T-helper 2 cell treated with Interferon-gamma antibody and Interleukin-4, amounts not matched to agents 100 ng/mL and 5 ng/mL, for 36 hours (primary cell): ENCODE measurements at places on chromosomes 5 and 9. TPM values are rescaled to one million over a fixed set of nuclear protein-coding genes. Genes with fewer than 3 reads are reported as not detected.

GARIN3 gene
- total RNA-seq, result not detected in 2 replicates

NUTM2F gene
- not detected in 2 replicates for total RNA-seq

SLC22A4 gene
- total RNA-seq, result 0.25 and 0.30 TPM in 2 replicates

PFN3 gene
- not detected in 2 replicates for total RNA-seq

PLAC8L1 gene
- 1.1 TPM in 1 of 2 replicates, not detected in the other for total RNA-seq

PMPCA gene
- 58.5 and 62.4 TPM in 2 replicates for total RNA-seq

PRLR gene
- not detected in 2 replicates for total RNA-seq

DMRT3 gene
- total RNA-seq, result not detected in 2 replicates

SPATA31E1 gene
- not detected in 2 replicates for total RNA-seq

C6 gene
- not detected in 2 replicates for total RNA-seq

PCDHB9 gene
- total RNA-seq, result not detected in 2 replicates
